ENCODE measurements at places on chromosomes 1 and 21. TPM values are rescaled to one million over a fixed set of nuclear protein-coding genes. Genes with fewer than 3 reads are reported as not detected.

DNA sequence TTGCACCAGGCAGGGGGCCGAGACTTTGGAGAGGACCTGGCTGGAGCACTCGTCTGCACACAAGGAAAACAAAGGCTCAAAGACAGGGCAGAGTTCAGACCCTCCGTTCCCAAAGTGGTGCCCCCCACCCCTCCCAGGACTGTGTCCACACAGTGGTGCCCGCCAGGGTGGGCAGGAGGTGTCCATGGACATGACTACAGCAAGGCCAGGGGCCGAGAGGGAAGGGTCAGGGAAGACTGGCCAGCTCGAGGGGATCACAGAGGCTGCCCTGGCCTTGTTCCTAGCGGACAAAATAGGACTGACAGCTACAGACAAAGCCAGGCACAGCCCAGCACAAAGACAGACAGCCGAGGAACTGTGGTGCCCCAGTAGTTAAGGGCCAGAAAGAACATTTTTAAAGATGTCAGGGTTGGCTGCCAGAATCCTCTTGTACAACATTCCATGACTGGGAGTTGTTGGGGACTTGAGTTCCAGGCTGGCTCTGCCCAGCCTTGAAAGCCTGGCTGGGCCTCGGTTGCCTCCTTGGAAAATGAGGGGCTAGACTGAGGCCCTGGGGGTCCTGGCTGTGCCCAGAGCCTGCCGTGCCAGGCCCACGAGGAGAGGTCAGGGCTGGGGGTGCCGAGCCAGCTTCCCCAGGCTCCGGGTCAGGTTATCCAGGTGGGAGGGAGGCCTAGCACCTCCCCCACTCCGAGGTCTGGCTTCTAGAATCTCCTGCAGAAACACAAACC, 63.7 kb downstream of the SLX9 start:
- no peak for DNase-seq

GRCh38 chr1:5997316-5997715, 5.1 kb upstream of the NPHP4 start:
- DNase-seq: no peak

- no peak for DNase-seq
Observed at GRCh38 chr1:245475961-245476516, 321.3 kb downstream of the KIF26B start.

DNA sequence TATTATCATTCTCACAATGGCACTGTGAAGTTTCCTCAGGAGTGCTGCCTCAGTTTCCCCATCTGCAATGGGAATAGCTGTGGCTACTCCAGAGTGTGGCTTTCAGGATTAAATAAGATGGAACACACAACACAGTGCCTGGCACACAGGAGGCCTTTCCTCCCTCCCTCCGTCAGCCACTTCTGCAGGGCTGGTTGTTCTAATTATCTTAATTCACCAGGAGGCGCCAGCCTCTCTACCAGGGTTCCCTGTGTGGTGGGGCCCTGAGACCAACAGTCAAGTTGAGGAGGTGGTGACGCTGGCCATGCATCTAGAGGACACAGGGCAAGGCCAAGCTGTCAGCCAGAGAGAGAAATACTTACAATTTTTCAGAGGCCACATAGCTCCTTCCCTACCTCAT, 6.3 kb upstream of the FOXO6 start:
- no peak for DNase-seq

DNA sequence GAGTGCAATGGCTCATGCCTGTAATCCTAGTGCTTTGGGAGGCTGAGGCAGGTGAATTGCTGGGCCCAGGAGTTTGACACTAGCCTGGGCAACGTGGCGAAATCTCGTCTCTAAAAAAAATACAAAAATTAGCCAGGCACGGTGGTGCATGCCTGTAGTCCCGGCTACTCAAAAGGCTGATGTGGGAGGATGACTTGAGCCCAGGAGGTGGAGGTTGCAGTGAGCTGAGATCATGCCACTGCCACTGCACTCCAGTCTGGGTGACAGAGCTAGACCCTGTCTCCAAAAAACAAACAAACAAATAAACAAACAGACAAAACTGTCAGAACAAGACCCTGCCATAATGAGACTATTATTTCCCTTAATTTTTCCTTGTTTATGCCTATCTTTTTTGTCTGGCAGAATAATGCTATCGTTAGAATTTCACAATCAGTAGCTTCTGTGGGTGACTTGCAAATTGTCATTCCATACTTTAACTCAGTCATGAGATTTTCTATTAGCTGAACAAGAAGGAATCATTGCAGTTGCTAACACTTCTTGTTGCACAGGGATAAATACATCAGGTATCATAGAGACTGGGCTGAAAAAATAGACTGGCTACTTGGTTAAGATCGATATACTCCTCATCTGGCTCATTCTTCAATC, 7.5 kb upstream of the THEM4 start:
- no peak for DNase-seq

DNA sequence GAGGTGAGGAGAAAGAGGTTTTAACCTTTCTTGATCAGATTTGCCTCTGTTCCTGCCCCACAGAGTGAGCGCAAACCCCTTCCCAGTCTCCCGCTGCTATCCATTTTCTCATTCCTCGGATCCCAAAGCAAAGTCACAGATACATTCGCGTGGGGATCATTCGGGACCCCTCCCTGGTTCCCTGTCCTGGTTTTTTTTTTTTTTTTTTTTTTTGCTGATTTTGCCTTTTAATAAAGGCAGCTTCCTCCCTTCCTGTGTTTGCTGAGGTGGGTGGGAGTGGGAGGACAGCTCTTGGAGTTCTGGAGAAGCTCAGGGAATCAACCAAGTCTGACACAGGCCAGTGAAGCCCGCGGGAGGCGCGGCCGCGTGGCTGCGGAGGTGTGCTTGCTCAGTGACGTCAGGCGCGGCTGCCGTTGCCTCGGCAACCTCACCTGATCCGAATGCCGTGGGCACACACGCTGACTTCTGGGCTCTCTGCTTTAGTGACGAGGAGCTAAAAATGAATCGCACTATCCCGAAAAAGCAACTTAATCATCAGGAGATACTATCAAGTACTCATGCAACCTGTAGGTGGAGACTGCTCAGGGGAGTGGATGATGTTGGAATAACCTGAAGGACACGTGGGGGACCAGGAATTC, 106.4 kb downstream of the TBX19 start:
- peak; percentile 72 for DNase-seq

GRCh38 chr1:18126616-18127015, 19.0 kb downstream of the IGSF21 start:
- DNase-seq: no peak

DNA sequence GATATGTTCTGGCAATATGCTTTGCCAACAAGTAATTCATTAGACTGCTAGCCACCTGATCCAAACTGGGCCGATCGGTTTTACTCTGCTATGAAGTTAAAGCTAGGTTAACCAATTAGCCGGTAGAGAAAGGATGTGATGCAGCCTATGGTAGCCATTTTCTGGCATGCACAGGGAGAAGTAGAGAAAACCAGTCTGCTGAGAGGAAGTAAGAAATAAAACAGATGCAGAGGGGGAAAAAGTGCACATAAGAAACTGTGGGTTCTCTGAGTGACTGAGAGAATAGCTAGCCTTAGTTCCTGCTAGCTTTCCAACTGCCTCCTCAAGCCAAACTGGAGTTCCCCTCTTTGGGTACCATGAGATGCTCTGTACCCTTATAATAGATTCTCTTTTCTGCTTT, 52.8 kb downstream of the ARID4B start:
- DNase-seq: no peak

GRCh38 chr1:181475580-181475979, 7.7 kb upstream of the CACNA1E start:
- DNase-seq: no peak

GRCh38 chr1:95742591-95743089, 508.6 kb downstream of the RWDD3 start:
- no peak for DNase-seq

DNA sequence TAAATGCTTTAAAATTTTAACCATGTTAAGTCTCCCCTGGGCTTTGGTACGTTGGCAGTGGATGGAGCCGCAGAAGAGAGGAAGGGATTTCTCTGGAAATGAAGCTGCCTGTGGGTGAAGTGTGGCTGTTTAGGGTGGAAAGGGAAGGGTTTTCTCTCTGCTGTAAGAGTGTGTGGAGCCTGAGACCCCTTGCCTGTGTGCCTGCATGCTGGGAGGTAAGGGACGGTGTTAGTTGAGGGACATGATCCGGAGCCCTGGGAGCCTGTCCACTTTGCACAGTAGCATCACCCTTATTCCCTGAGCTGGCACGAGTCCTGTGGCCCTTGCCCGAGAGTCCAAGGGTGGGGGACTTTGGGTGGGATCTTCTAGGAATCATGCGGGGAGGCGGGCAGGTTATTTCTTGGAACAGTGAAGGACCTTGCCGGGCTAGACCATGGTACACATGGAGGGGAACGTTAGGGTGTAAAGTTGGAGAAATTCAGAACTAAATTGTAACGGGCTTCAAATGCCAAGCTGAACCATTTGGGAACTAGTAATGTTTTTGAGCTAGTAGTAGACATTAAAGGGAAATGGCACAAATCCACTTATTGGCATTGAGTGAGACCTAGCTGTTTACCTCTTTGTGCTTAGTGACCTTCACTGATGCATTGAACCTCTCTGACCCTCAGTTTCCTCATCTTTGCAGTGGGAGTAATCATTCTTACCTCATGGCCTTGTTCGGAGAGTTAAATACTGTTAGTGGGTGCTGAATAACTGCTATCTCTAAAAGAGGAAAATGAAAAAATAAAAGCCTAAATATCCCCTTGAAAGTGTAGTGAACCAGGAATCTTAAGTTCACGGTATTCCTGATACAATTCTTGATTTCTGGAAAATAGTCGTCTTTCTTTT, 3.5 kb downstream of the GALNT2 start:
- no peak for DNase-seq

DNA sequence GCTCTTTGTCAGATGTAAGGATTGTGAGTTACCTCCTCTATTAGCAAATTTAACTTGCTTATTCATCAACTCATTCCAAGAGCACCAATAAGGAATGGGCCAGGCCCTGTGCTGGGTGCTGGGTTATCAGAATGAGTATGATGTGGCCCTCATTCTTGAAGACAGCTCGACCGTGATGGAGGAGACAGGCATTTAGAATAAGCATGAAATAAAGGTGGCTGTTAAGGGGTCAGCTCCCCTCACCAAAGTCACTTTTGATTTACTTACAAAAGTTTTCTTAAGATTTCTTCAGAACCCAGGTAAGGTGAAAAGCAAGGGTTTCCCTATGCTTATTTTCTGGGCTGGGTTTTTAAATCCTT, 15.3 kb upstream of the PADI1 start:
- no peak for DNase-seq

DNA sequence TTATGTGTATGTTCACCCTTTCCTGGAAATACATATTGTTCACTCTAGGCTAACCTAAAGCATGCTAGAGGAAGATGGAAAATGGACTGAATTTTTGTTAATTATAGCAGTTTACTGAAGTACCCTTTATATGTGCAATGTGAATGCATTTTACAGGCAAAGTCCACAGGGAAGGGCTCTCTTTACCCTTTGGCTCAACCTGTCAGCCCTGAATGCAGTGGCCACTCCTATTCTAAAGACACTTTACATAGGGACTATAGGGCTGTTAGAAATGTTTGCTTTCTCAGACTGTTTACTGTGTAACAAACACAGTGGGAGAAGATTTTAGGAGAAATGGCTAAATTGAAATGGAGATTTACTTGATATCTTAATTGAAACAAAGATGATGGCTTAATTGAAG, 78.5 kb downstream of the BRINP2 start:
- no peak for DNase-seq

DNA sequence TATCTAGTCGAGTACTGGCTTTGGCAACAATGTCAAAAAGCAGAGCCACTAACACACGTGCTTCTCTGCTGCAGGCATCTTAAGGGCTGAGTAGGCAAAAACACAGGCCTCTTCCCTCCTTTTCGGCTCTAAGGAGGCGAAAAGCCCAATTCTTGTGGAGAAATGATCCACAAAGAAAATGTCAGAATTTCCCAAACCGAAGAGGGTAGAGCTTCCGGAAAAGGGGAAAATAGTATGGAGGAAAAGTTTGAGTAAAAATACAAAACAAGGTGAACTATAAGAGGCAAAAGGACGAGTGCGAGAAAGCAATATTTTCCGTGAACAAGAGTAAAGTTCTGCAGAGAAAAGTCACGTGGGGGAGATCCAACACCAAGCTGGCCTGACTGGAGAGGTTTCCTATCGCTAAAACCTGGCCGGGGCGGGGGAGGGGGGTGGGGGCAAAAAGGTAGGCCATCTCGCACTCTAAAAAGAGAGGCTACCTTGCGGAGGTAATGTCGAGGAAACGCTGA, 551 bp downstream of the ZRANB2 start:
- DNase-seq: no peak

TFAP2E gene
- 1.1 TPM for total RNA-seq

DNA sequence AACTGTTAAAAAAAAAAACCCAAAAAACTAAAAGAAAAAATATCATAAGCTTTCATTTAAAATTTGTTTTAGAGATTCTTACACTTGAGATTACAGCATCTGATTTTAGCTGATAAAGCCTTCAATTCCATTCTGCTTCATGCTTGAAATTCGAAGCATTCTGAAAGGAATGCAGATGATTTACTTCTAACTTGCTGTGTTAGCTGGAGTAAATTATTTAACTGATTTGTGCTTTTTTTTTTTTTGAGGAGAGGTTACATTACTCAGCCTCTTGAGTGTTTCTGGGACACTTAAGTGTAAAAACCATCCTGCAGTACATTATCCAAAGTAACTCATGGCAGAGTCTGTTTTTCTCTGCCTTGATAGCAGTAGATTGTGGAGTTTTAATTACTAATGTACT, 4.5 kb upstream of the TRIM67 start:
- no peak for DNase-seq

Data from upper lobe of left lung (tissue), 6 donors.